ENCODE measurements at places on chromosomes 2 and 18. TPM values are rescaled to one million over a fixed set of nuclear protein-coding genes. Genes with fewer than 3 reads are reported as not detected.
A peak's percentile ranks its signal among the peaks of the same experiment; 100 is the strongest.

DNA sequence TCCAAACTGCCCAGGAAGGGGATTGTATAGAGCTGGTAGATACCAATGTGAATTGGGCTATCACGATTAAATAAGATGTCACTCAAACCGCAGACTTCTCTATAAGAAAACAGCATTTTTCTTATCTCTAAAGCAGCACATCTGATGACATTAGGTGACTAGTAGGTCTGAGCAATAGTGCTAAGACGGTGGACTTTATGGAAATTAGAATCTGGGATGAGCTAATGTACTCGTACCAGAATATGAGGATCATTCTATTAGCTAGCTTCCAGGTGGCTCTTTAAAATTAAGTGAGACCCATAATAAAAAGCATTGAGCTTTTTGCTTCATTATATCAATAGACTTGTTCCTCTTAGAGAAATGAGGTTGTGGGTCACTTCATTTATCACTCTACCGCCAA, 130.0 kb upstream of the MC4R start:
- DNase-seq = no peak

- DNase-seq = no peak
These were observed 93.8 kb downstream of the LYPD6B start for GRCh38 chr2:149132339-149132738.

DNA sequence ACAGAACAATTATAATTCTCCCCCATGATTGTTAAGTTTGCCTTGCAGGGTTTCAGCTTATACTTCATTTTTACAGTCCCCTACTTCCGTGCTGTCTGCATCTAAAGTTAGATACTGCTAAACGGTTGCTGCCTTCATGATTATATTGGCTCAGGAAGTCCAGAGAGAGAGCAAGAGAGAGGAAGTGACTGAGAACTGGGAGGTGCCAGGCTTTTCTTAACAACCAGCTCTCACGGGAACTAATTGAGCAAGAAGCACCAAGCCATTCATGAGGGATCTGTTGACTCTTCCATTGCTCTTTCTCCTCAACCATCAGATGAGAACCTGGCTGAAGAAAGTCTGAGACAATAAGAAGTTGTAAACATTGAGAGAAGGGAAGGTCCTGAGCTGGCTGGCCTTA, 125.5 kb upstream of the SIX2 start:
- DNase-seq = no peak

Gene REG3A
- total RNA-seq = not detected

Gene VSNL1
- 0.63 TPM for total RNA-seq

DNA sequence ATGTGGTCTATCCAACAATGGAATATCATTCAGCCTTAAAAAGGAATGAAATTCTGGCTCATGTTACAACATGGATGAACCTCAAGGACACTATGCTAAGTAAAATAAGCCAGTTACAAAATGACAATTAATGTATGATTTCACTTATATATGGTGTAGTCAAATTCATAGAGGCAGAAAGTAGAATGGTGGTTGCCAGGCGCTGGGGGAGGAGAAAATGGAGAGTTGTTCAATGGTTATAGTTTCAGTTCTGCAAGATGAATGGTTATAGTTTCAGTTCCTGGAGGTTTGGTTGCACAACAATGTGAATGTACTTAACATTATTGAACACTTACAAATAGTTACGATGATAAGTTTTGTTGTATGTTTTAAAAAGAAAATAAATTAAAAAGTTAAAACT, 79.2 kb upstream of the IL1R2 start:
- DNase-seq = peak; percentile 19

DNA sequence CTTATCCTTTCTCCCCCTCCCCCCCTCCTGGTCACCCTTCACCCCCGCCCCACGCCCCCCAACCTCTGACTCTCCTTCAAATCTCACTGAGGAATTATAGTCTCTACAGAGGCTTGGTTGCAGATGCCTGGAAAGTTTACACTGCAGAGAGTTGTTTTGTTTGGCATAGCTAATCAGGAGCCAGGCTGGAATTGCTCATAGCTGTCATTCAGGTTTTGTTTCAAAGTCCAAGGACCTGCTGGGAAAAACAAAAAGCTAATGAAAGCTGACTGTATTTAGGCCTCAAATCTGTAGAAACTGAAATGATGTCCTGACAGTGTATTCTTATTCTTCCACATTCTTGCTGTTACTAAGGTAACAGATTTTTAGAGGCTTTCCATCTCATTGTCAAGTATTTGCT, 22.6 kb downstream of the GREB1L start:
- DNase-seq = no peak

GRCh38 chr2:102313025-102313424, 1.7 kb downstream of the IL1RL1 start:
- DNase-seq = no peak

DNA sequence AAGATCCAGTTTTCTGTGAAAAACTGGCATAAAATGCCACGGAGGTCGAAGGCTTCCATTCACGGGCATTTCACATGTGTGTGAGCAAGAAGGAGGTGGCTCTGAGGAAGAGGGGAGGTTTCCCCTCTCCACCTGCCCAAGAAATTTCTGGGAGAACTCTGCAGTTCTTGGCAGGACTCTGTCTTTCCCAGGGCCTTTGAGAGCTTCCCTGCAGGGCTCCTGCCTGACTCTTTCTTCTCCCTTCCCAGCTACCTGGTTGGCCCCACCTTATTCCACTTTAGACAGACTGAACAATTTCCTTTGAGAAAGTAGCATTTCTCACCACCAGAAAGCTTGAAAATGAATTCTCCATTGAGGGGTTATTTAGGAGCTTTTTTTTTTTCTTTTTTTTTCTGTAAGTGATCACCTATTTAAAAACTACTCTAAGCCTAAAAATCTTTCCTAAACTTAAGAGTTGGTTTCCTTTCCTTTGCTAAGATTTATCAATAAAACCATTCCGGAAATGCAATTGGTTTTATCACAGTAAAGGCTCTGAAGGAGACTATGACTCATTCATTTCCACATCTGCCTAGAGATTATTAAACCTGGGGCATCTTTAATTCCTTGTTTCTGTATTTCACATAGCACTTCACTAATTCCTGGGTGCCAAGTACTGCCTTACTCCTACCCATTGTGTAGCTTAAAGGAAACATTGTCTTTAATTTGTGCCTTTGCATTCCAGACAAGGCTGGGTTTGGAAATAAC, 59.3 kb downstream of the UNC80 start:
- no peak for DNase-seq

- peak; percentile 5 for DNase-seq
These were observed 41.3 kb upstream of the SNED1 start for GRCh38 chr2:240956935-240957655.

DNA sequence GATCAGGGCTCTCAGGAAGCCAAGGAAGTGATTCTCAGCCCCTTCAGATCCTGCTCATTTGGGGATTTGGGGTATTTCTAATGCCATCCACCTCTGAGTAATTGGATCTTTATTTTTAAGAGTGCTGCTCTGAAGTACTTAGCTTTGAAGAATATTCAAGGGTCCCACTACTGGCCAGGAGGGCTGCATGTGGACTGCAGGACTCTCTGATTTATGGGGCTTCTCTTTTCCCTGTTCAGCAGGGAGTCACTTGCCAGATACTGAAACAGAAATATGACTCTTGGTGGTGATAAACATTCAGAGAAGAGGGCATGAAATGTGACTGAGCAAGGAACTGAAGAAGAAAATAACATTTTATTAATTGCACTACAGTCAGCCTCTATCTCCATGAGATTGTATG, 138.5 kb downstream of the MTX2 start:
- DNase-seq = no peak

DNA sequence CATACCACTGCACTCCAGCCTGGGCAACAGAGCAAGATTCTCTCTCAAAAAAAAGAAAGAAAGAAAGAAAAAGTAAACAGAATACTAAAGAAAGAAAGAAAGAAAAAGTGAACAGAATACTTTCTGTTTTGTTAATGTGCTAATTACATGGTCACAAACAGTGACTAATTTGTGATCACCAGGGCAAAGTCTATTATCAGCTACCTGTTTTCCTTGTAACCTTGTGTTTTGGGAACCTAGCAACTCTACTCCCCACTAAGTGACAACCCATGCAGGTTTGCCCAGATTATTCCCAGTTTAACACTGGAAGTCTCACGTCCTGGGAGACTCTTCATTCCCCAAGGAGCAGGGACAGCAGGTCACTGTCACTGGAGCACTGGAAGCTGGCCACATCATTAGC, 16.7 kb upstream of the UGT1A9 start:
- DNase-seq = no peak

Gene LAPTM4A
- 206 TPM for total RNA-seq

DNA sequence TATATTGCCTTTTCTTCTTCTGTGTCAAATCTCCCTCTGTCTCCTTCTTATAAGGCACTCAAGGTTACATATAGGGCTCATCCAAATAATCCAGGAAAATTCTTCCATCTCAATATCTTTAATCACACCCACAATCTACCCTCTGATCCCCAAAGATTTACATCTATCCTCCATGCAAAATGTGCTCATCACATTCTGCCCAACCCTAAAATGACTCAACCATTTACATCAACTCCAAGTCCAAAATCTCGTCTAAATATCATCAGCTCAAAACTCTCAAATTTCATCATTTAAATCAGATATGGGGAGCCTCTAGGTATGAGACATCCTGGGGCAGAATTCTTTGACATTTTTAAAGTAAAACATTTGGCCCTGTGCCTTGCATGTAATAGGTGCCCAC, 1349.8 kb downstream of the SUCLG1 start:
- no peak for DNase-seq

DNA sequence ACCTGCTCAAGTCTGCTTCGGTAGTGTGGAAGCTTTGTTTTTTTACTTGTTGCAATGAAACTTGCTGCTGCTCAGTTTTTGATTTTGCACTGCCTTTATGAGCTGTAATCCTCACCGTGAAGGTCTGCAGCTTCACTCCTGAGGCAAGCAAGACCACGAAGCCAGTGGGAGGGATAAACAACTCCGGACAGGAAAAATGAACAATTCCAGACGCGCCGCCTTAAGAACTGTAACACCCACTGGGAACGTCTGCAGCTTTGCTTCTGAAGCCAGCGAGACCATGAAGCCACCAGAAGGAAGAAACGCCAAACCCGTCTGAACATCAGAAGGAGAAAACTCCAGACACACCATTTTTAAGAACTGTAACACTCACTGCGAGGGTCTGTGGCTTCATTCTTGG, 245.7 kb upstream of the REG3G start:
- DNase-seq = no peak

DNA sequence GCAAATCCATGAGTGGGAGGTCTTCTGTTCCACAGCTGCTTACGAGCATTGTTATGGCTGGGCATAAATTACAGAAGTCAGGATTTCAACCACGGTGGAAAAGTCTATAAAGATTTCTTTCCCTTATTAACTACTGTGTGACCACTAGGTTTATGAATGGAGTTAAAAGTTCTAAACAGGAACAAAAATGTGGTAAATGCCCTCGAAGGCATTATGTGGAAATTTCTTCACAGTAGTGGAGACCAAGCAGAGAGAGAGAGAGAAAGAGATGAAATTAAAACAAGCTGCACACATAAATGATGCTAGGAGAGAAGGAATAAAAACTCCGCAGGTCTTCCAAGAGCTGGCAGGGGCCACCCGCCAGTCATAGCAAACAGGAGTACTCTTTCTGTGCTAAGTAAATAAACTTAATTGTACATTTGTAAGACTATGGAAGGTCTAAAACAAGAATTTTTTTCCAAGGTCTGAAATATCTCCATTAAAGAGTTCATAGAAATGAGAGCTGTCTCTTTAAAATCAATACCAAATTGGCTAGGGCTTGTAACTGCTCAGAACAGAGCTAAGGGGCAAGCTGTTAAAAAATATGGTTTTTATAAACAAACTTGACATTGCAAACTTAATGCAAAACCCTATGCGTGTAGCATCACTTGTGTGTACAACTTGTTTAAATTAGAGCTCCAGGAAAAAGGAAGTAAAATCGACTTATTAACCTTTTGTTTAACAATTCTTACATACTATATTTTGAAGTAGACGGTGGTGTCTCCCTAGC, 438.2 kb downstream of the MEIS1 start:
- no peak for DNase-seq

Gene SERPINB7
- not detected for total RNA-seq

DNA sequence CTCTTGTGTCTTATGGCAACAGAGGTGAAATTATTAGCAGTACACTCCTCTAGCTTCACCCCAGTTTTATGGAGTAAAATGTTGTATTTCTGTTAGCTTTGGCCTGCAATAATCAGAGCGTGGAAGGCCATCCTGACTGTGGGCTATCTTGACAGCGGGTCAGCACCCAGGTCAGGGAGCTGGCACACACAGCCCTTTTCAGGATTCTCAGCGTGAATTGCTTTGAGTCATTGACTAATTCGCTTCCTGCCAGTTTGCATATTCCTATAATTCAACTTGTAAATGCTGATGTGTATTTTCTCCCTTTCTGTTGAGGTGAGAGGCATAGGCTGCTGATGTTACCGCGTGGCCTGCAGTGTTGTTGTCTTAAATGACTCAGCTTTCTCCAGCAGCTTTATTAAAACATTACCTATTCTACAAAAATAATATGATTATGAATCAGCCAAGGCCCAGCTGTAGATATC, 109.6 kb upstream of the EML6 start:
- DNase-seq = no peak

DNA sequence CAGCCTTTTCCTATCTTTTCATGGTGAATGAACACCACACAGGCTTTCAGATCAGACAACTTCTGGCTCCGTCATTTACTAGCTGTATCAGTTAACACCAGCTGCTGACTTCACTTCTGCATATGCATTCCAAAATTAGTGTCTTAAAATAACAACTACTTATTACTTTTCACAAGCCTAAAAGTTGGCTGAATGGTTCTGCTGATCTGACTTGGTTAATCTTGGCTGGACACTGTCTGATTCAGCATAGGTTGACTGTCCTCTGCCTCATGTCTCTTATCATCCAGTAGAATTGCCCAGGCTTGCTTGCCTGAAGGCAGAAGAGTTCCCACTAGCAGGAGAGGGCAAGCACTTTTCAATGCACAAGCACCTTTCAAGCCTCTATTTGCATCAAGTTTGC, 72.7 kb downstream of the MARCHF4 start:
- no peak for DNase-seq

Gene PRSS56
- not detected for total RNA-seq

Gene DNAH6
- 2.7 TPM for total RNA-seq

DNA sequence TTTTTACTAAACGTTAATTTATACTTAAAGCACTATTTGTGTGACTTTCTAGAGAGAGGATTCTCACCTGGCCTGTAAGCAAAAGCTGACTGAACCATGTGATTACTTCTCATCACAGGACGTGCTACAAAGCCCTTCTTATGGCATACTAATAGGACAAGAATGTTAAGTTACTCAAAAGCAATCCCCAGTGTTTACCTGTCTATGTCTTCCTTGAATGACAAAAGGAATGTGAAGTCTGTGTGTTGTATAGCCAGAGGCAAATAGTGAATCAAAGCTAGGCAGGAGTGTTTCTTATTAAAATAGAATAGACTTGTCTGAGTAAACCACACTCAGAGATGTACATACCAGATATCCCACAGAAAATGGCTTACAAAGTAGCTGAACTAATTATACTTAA, 1465.5 kb downstream of the SUCLG1 start:
- DNase-seq = no peak

Gene PAX8
- 3.9 TPM for total RNA-seq

Gene PLCD4
- 14.4 TPM for total RNA-seq

Gene GALNT3
- 1.2 TPM for total RNA-seq

DNA sequence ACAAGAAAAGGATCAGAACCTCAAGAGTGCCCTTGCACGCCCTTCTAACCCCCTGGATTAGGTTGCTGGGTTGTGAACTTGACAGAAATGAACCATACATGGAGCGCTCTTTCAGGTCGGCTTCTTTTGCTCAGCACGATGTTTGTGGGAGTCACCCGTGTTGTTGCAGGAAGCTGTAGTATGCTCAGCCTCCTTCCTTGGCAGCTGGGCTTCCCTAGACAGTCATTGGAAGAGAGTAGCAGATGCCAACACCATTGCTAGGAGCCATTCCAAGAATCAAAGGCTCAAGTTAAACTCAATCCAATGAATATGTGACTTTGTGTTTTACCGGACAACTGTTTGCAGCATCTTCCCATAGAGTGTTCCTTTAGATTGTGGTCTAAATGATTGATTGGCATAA, 47.0 kb downstream of the RAB12 start:
- no peak for DNase-seq

Data from tibial nerve (tissue), 4 donors.